ENCODE measurements at places on chromosomes 2 and 18. TPM values are rescaled to one million over a fixed set of nuclear protein-coding genes. Genes with fewer than 3 reads are reported as not detected.
A peak's percentile ranks its signal among the peaks of the same experiment; 100 is the strongest.

The ICOS gene
- total RNA-seq: 133 TPM

The GLB1L gene
- 4.2 TPM for total RNA-seq

GRCh38 chr2:73343992-73344391, 41.6 kb upstream of the ALMS1 start:
- no peak for DNase-seq

- peak; percentile 30 for DNase-seq
Observed at GRCh38 chr2:189506514-189506976, 65.3 kb downstream of the WDR75 start.

- no peak for DNase-seq
Observed at GRCh38 chr2:239198221-239198620, 202.6 kb downstream of the HDAC4 start.

All from activated CD4-positive, alpha-beta T cell treated with anti-CD3 and anti-CD28 coated beads for 36 hours (primary cell).